ENCODE measurements at places on chromosomes 7 and 10.

DNA sequence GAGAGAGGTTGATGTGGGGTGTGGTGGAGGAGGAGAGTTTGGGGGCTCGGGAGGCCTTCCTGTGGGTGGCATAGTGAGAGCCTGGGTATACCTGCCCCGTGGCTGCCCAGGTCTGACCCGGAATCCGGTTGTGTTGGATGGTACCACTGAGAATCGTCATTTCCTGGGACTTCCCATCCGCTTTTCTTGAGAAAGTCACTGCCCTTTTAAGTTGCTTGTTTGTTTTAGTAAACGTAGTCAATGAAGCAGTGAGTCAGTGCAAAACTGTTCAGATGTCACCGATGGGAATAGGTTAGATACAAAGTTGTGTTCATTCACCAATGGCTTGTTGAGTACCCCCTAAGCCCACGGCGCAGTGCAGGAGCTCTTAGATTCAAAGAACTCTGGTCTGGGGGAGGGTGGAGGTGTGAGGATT, 285.8 kb downstream of the CAMK1D start:
- DNase-seq, result no peak

GRCh38 chr10:17453373-17454091, 863 bp downstream of the ST8SIA6 start:
- peak; percentile 70 for DNase-seq

DNA sequence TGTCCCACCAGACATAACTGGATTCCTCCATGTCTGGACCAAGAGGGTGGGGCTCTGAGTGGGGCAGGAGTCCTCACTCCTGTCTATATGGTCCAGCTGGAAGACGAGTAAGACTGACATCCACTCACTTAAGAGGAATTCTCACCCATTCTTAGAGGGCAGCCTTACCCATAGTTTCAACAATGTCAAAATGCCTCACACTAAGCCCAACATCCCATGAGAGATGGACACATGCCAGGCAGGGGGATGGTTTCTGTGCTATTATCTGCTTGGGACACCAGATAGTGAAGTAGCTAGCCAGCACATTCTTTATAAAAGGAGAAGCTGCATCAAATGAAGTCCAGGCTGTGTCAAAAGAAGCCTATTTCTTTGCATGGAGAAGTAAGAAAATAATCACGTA, 4.7 kb upstream of the LANCL2 start:
- no peak for DNase-seq

DNA sequence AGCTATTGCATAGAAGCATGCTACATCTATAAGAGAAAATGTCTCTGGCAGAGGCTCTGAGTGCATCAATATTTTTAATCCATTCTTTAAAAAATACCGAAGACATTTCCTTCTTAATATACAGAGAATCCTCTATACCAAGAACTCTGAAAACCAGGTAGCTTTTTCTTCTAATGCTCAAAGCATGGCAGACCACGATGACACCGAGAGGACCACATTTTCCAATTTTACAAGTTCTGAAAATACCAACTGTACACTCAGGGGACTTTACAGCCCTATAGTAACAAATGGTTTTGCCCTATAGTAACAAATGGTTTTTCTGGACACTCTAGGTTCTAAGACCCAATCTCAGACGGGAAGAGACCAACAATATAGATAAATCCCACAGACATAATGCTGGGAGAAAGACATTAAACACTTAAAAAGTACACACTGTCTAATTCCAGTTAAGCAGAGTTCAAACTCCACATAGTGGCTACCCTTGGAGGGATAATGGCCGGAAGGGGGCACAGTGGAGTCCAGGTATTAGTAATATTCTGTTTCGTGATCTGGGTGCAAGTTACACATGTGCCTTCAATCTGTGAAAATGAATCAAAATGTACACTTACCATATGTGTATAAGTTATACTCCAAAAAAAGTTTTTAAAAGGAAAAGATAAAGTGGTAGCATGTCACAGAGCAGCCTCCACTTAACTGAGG, 26.2 kb downstream of the CCDC6 start:
- DNase-seq, result no peak

- DNase-seq, result no peak
Measured at GRCh38 chr7:105799677-105800076, 76.7 kb downstream of the ATXN7L1 start.

GRCh38 chr10:89702121-89702480, 711 bp downstream of the KIF20B start:
- no peak for DNase-seq

DNA sequence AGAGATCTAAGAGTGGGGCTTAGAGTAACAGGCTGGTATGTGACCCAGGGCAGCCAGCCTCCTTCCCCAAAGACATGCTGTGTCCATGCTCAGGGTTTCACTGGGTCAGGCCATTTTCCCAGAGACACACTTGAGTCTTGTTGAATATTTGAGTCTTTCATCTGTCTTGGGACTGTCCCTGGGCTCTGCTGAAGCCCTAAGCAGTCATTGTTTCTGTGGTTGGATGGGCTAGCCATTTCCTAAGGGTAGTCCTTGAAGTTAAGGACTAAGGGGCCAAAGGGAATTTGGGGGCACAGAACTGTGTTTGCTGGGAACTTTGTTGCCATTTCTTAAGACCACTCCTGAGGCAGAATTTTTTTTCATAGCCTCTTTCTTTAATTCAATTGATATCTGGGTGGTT, 98.4 kb upstream of the SAMD8 start:
- DNase-seq, result no peak

DNA sequence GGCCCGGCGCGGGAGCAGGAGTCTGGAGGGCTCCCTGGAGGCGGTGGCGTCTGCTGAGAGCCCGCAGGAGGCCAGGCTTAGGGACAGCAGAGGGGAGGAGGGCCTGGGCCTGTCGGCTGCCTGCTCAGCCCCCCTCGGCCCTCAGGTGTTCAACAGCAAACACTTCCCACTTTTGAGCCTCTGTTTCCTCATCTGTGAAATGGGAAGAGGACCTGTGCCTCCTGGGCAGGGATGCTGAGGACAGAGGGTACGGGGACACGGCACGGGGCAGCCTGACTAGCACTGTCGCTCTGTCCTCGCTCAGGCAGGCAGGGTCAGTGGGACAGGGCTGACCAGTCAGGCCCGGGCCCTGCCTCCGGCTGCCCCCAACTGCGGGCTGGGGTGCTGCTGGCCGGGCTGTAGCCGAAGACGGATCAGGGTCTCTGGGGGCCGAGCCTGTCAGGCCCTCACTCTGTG, 663 bp downstream of the CYP2W1 start:
- DNase-seq, result no peak

All from left forelimb (tissue), 1 donor.